Naive B cell (primary cell): ENCODE measurements at places on chromosomes 6 and 20.
A peak's percentile ranks its signal among the peaks of the same experiment; 100 is the strongest.

- DNase-seq = no peak
Measured at GRCh38 chr20:36579996-36580545, 6.7 kb downstream of the TGIF2 start.

- no peak for DNase-seq
Measured at GRCh38 chr20:32648761-32649650, 24.7 kb downstream of the C20orf203 start.

- no peak for DNase-seq
Measured at GRCh38 chr20:58473453-58474425, 41.5 kb downstream of the APCDD1L start.

- DNase-seq = no peak
Measured at GRCh38 chr6:36555750-36556252, 8.5 kb upstream of the STK38 start.

DNA sequence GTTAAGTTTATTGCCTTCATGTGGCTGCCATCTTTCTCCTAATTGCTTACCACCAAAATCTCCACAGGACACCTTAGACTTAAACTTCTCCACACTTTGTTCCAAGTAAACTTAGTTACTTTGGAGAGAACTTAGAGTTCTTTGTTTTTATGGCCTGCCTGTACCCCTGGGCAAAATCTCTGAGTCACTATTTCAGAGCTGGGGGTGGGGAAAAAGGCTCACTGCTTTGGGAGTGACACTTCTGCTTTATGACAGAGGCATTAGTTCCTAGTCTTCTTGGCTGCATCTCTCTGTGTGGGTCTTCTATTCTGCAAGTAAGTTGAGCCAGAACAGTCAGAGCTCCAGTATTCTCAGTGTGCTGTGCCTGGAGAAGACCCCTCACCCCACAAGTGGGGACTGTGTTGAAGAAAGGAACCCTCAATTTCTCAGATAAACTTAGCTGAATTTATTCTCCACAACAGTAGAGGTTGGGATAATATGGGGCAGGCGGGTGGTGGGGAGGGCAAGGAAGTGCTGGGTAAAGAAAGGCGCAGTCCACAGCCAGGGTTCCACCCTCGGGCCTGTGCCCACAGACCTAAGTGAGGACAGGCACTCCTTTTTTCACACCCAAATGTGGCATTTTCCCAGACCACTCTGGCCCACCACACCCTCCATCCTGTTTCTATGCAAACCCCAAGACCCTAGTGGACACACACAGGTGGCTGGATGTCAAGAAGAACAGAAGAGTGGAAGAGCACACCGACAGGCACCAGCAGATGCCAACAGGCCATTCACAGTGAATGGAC, 636.6 kb upstream of the MAN1A1 start:
- no peak for DNase-seq

GRCh38 chr6:11437824-11438459, 99.6 kb upstream of the TMEM170B start:
- no peak for DNase-seq

DNA sequence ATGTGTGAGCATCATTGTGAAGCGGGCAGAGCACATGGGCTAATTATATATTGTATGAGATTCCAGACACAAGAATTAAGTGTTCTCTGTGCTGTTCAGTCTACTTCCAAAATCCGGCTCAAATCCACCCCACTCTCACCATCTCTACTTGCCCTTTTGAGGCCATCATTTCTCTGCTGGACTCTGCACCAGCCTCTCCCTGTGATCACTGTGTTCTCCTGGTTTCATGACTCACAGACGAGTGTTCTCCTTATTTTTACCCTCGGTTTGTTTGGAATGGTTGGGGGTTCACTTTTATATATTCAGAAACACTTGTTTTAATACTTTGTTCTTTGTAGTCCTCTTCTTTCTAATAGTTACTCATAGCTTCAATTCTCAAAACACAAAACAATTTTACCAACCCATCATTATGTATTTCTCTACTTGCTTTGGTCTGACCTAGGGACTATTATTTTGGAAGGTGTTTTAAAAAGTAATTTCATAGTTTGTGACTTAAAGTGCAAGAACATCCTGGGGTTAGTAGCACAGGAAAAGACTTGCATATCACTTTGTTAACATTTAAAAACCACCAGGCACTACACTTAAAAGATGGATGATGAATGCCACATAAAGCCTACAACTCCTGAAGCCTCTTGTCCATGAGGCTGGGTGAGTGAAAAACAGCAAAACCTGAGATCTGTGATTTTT, 82.7 kb downstream of the UST start:
- no peak for DNase-seq

DNA sequence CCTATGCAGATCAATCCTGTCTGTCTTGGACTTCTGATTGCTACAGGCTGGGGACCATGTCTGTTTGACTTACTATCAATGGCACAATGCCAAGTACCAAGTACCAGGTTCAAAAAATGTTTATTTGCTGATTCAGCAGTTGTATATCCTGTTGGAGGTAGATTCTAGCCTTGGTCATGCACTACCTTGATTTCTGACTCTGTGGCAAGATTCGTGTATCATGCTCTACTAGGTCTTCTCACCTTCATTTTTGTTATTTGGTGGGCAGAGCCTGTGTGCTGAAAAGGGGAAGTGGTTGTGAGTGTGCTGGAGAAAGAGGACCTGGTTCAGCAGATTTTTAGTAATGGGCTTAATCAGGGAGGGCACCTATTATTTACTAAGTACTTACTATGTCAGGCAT, 192.4 kb upstream of the MYLIP start:
- DNase-seq = peak; percentile 73

DNA sequence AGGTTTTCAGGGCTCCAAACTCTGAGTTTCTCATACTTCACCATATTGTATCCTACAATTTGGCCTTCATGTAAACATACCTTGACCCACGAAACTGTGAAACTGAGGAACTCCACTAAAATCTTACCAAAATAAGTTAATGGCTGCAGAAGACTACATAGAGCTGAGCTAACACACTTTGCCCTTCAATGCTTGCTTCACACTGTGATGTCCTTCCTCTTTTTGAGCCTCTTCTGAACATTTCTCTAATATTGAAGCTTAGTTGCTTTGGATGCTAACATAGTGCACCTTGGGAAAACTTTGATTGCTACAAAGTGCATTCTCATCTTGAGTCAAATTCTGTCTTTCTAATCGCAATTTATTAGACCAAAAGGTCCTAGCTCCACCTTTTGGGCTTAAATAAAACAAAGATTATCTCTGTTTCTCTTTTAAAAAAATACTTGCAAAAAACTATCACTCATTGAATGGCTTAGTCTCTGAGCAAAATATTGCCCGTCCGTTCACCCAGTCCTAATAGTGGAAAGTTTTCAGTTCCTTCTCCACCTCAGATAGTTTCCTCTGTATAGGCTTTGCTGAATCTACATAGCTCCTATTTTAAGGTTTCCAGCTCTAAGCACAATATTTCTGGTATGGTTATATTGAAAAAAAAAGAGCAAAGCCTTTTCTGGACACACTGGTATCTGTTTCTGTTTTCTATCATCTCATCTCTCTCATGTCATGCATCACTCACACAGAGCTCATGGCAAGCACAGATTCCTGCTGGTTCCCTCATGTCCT, 494.6 kb downstream of the RFPL4B start:
- DNase-seq = no peak

- no peak for DNase-seq
Measured at GRCh38 chr20:8414586-8415274, 282.7 kb downstream of the PLCB1 start.

GRCh38 chr20:62652041-62652893, 10.0 kb downstream of the SLCO4A1 start:
- DNase-seq = peak; percentile 78

DNA sequence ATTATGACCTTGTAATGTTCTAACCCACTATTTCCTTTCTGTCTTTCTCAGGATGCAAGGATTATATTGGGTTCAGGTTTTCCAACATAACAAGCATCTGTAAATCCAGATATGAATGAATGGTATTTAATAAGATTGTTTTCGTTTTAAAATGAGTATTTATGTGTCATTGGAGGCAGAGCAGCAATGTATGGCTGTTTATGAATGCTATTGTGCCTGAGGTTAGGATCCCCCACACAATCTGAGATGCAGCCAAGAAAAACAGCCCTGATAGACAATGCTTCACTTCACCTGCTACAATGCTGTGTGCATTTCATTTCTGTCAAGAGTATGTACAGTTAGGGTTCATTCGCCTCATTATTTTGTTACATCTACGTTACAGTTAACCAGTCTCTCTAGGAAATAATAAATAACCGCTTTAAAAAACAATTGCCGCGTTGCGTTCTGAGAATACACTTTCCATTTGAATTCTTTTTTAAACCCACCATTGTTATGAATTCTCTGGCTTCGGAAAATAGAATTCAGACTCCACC, 19.6 kb downstream of the TFAP2A start:
- no peak for DNase-seq

- DNase-seq = no peak
Measured at GRCh38 chr6:92011681-92012245, 1407.6 kb downstream of the EPHA7 start.

DNA sequence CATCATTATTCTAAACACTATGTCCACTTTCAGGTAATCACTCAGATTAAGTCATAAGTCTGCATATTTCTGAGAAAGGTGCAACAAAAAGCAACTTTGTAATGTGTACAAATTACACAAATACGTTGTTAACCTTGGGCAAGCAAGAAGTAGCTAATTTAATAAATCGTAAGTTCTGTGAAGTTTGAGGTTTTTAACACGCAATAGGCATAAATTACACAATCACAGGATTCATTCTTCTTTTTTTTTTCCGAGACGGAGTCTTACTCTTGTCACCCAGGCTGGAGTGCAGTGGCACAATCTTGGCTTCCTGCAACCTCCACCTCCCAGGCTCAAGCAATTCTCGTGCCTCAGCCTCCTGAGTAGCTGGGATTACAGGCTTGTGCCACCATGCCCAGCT, 57.2 kb upstream of the F13A1 start:
- no peak for DNase-seq

DNA sequence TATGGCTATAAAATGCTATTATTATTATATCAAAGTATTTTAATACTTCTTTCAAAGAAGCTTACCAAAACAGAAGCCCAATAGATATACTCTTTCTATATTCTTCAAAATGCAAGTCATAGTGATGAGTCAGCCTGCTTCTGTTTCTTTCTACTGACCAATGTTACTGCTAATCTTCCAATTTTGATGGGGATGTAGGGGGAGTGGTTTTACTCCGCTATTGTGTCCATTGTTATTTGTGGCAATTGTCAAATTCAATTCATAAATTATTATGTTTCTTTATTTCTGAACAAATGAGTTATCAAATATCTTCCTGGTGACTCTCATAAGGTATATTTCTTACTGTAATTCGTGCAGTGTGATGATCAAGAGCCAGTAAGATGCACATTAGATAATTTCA, 221.5 kb upstream of the DEFB112 start:
- DNase-seq = no peak

DNA sequence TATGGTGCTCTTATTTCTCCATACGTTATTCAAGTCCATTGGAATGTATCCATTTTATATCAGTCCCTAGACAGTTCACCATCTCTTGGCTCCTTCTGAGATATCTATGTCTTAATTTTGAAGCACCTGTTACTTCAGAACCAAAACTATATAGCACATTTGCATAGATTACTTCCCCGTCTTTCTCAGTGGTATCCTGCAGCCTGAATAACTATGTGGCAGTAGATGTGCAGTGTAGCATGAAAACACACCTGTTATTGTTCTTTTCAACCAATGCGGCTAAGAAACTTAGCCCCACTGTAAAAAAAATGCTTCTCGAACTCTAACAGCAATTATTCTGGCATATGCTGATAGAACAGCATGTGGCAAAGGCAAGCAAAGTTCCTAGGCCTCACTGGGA, 1184.4 kb upstream of the ADGRB3 start:
- no peak for DNase-seq

DNA sequence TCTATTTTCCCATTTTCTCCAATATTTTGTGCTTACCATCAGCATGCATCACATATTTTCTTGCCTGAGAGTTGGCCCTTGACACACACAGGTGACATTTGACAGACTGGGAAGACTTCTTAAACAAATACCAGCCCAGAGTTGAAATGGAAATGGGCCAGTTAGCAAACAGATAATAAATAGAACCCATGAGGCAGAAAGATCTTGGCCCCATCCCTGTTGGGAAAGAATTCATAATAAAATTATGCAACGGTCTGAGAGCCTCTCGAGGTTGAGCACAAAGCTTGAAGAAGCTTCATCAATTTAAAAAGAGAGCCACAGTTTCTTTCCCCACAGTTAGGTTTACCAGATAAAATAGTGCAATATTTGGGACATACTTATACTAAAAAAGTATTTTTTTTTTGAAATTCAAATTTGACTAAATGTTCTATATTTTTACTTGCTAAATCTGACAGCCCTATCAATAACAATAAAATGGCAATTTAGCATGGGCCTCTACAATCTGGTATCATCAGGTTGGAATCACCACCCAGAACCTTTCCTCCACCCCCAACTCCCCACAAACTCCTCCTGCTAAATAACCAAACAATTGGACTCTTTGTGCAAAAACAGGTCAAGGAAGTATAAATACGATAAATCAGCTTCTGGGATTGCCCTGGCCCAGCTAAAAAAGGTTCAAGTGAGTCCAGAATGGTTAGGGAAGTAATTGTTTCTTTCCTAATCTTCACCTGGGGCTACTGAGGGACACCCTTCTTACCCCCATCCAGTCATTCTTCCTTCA, 129.8 kb downstream of the CD164 start:
- no peak for DNase-seq

GRCh38 chr6:112049026-112049799, 4.7 kb upstream of the CCN6 start:
- DNase-seq = no peak

DNA sequence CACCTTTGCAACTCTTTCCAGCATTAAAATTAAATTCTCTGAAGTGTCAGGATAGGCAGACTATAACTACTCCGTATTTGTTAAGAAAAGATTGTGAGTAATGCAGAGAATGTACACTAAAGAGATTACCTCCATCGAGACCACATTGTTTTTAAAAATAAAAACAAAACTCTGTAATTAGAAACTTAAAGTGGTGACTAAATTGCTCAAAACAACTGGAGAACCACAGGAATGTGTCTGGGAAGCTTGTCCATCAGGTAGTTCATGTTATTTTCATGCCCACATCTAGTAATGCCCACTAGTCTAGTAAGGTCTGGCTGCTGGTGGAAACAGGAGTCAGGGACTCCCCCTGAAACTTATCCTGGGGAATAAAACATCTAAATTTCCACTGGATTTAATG, 103.0 kb upstream of the FOXQ1 start:
- DNase-seq = no peak

GRCh38 chr6:113854531-113855499, 2.3 kb upstream of the MARCKS start:
- DNase-seq = peak; percentile 60

DNA sequence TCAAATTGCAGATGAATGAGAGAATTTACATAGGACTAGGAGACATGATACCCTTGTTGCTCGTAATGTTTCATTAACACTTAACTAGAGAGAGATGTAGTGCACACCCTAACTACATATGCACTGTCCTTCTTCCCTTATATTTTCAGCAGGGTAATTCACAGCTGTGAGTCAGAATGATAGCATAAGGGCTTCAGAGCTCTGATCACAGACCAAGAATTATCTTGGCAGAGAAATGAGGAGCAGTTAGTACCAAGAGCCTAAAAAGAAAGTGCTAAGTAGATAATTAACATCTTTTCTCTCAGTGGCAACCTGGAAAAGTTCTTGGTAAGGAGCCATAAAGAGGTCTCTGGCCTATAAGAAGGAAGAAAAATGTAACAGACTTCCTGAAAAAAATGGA, 35.8 kb downstream of the GRIK2 start:
- DNase-seq = no peak
